Mononuclear cell (primary cell): ENCODE measurements at places on chromosomes 4 and X. TPM values are rescaled to one million over a fixed set of nuclear protein-coding genes. Genes with fewer than 3 reads are reported as not detected.

The MAGEC3 gene
- not detected for total RNA-seq

The UGT2B11 gene
- total RNA-seq: not detected

The ITGB1BP2 gene
- total RNA-seq: 0.84 TPM

The CFAP299 gene
- total RNA-seq: 0.10 TPM
